ENCODE measurements at places on chromosomes 12 and 14.

DNA sequence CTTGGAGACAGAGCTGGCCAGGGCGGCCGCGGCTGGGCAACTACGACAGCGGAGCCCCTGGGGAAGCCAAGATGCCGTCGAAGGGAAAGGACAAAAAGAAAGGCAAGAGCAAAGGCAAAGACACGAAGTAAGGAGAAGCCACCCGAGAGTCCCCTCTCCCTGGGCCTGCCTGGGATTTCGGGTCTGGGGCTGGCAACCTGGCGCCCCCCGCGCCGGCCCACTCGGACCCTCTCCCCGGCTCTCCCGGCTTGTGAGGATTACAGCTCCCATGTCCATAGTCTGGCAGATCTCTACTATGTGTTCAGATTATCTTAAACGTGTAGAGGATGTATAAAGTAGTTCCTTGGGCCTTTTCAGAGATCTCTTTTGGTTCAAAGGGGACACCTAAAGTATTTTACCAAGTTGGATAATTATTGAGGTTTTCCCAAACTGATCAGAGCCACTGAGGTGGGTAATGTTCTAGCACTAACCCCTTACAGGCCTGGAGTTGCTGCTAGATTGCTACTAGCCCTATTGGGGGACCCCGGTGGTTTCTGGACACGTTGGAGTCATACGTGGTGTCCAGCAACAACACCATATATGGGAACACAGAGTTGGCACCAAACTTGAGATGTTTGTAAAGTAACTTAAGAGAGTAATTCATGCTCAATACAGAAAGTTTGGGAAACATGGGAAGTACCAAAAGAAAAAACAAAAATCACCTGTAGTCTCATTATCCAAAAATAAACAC, 424 bp downstream of the BBOF1 start:
- DNase-seq = no peak

DNA sequence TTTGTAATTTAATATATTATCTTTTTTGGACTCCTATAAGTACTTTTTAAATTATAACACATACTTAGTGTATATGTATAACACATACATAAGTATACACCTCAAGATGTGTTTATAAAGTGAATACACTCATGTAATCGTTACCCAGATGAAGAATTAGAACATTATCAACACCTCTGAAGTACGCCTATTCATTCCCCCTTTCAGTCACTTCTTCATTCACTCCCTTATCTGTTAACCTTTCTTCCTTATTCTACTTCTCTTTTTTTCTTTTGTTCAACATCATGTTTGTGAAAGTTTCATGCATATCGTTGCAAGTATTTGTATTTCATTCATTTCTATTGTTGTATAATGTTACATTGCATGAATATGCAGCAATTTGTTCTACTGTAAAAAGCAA, 98.5 kb downstream of the ARID2 start:
- no peak for DNase-seq

GRCh38 chr14:63682727-63683593, 41.3 kb upstream of the WDR89 start:
- no peak for DNase-seq

GRCh38 chr12:122054842-122055520, 23.6 kb upstream of the MLXIP start:
- no peak for DNase-seq

- peak; percentile 23 for DNase-seq
These were observed 14.2 kb downstream of the WIF1 start for GRCh38 chr12:65106948-65107347.

DNA sequence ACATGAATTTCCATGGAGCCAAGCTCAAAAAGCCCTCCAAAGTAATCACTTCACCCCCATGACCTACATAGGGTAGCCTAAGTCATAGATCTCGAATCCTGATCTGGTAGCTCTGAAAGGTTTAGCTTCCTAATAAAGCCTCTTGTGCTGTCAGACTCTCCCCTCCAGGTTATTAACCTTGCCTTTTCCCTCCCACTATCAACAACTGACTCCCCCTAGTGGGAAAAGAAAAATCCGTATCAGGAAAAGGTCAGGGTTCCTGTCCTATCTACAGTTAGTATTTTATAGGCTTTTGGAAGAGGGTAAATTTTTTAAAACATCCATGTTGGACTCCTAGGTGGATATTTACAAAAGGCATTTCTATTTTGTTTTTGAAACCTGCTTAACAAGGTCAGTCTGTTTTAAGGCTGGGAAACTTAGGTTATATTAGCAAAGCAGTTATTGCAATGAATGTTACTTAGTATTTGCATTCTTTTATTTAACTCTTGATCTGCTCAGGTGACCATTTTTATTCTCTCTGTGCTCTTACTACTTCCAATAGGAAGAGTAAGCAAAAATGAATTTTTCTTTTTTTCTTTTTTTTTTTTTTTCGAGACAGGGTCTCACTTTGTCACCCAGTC, 8.0 kb downstream of the YY1 start:
- peak; percentile 67 for DNase-seq

DNA sequence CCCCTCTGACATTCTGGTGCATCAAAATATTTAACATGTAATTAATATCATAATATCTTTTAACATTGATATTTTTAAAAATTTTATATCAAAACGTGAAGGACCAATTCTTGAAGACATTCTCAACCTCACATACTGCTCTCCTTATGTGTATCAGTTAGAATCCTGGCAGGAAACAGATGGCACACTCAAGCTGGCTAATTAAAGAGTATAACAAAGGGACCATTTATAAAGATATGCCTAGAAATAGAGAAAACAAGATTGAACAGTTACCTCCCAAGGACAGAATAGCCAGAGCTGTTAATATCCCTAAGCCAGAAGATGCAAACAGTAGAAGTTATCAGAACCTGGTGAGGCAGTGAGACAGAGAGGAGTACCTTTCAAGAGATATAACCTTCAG, 368.7 kb downstream of the NELL2 start:
- no peak for DNase-seq

GRCh38 chr12:101441461-101442224, 33.5 kb upstream of the SPIC start:
- DNase-seq = no peak

DNA sequence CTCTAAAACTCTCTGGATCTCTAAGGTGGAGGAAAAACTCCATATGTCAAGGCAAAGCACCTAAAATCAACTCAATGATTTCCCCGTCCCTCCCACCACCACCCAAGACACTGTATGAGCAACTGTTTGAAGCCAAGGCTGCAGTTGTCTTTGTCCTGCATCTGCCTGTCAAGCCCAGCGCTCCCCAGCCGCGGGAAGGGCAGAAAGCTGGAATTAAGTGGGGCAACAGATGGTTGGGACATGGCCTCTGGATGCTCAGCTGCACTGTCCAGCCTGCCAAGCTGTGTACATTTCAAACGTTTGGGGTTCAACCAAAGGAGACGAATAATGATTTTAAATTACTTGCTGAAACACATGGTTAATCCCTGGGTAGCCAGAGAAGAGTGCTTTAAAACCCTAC, 42.2 kb upstream of the PTGR2 start:
- no peak for DNase-seq

DNA sequence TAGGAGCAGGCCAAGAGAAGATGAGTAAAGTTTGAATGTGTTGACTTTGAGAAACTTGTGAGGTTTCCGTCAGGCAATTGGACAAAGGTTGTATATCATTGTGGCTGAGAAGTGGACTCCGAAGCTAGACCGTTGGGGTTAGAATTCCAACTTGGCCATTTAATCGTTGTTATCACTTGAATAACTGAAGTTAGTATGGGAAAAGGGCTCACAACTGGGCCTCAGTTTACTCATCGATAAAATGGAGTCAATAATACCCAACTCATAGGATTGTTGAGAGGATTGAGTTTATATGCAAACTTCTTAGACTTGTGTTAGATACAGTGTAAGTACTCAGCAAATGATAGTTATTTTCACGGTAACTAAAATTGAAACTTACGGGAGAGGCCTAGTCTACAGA, 846 bp downstream of the SLIRP start:
- DNase-seq = no peak

- DNase-seq = no peak
These were observed 235.5 kb upstream of the NPAS3 start for GRCh38 chr14:32703183-32703621.

GRCh38 chr14:77084985-77085384, 13.1 kb upstream of the CIPC start:
- DNase-seq = no peak

- DNase-seq = no peak
These were observed 13.4 kb downstream of the PLBD2 start for GRCh38 chr12:113371808-113372207.

DNA sequence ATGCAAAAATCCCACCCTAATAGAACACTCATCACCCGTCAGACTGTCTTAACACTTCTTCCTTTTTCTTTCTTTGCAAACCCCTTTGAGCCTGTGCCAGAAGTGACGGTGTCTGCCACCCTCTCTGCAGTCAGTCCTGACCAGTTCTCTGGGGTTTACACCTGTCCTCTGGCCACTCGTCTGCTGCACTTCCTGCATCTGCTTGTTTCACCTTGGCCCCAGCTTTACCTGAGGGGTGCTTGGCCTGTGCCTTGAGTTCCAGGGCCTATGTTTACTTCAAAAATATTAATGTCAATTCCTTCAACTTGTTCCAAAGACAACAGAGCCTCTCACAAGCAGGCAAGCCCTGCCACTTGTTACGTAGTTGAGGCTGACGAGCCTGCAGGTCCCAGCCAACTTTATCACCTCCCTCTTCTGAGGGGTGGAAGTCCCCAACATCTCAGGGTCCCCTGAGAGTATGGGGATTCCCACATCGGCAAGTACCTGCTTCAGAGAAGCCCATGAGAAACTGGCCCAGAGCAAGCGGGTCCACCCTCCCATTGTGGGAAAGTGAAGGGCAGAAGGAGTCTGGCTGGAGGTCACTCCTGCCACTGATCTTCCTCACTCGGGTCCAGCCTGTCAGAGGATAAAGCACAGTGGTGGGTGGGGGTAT, 205.4 kb downstream of the DAD1 start:
- DNase-seq = no peak

DNA sequence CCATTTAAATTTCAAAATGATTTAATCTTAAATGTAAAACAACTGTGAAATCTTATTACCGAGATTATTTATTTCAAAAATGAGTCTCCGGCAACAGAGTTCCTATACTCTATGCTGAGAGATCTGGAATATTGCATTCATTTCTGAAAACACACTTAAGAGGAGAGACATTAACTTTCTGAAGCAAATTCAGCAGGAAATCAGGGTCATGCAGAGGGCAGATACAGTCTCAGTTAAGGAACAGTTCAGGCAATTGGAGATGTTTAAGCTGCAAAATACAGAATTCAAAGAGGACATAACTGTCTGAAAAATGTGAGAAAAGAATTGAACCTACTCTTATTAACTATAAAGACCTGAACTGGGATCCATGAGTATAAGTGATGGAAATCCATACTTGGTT, 320.7 kb downstream of the PAWR start:
- DNase-seq = no peak

GRCh38 chr12:115423546-115423987, 739.6 kb upstream of the TBX3 start:
- no peak for DNase-seq

GRCh38 chr12:122318607-122319605, 52.6 kb upstream of the VPS33A start:
- peak; percentile 65 for DNase-seq

GRCh38 chr12:125272383-125272933, 207.2 kb downstream of the AACS start:
- DNase-seq = no peak

GRCh38 chr12:94329366-94329765, 130.3 kb downstream of the CEP83 start:
- DNase-seq = no peak

- no peak for DNase-seq
These were observed 70.5 kb downstream of the SCFD1 start for GRCh38 chr14:30692669-30693068.

GRCh38 chr12:40583743-40584142, 108.5 kb upstream of the CNTN1 start:
- DNase-seq = no peak

DNA sequence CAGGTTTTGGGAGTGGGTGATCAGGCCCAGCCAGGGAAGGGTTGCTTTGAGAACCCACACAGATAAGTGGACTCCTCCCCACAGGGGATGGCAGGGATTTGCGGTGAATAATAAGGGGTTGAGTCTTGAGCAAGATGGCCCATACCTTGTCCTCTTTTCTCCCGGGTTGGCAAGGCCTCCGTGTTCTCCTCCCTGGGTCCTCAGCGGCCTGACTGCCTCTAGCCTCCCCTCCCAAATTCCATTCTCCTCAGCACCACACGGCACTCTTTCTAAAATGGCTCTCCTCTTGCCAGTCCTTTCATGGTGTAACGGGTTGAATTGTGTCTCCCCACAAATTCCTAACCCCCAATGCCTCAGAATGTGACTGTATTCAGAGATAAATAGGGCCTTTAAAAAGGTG, 70.0 kb downstream of the CHST11 start:
- no peak for DNase-seq

Measured in SW 1271 (cell line).